GM18507 (cell line): ENCODE measurements at places on chromosomes 7 and 10.
A peak's percentile ranks its signal among the peaks of the same experiment; 100 is the strongest.

- DNase-seq = no peak
Measured at GRCh38 chr10:28503114-28503513, 29.8 kb upstream of the WAC start.

GRCh38 chr10:23293973-23294590 lies 50.5 kb downstream of the C10orf67 start:
- DNase-seq = no peak

GRCh38 chr7:105806592-105807447 lies 69.6 kb downstream of the ATXN7L1 start:
- peak; percentile 29 for DNase-seq

DNA sequence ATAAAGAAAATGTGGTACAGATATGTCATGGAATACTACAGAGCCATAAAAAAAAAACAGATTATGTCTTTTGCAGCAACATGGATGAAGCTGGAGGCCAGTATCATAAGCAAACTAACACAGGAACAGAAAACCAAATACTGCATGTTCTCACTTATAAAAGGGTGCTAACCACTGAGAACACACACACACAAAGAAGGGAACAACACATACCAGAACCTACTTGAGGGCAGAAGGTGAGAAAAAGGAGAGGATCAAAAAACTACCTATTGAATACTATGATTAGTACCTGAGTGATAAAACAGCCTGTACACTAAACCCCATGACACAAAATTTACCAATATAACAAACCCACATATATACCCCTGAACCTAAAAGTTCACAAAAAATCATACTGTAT lies 144.6 kb downstream of the TPK1 start:
- no peak for DNase-seq

GRCh38 chr7:126150278-126150958 lies 1102.3 kb downstream of the GRM8 start:
- DNase-seq = no peak

DNA sequence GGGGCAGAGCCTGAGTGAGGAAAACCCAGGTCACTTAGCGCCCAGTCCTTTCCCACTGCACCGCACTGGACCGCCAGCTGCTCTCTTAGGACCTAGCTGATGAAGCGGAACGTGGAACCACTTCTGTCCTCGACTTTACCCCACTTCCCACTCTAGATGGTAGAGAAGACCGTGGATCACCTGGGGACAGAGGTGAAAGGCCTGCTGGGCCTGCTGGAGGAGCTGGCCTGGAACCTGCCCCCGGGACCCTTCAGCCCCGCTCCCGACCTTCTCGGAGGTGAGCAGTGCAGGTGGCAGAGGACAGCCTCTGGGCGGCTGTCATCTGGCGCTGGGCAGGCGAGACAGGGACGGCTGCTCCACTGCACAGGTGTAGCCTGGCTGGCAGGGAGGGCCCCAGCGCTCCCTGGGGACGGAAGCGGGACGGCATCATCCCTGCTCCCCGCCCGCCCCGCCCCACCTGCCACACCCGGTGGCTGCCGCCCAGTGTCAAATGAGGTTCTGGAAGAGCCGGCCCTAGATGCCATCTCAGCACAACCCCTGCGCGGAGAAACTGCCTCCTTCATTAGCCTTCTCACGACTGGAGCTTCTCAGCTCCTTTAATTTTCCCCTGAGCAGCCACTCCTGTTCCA lies 11.7 kb downstream of the PLAC9 start:
- DNase-seq = peak; percentile 30

DNA sequence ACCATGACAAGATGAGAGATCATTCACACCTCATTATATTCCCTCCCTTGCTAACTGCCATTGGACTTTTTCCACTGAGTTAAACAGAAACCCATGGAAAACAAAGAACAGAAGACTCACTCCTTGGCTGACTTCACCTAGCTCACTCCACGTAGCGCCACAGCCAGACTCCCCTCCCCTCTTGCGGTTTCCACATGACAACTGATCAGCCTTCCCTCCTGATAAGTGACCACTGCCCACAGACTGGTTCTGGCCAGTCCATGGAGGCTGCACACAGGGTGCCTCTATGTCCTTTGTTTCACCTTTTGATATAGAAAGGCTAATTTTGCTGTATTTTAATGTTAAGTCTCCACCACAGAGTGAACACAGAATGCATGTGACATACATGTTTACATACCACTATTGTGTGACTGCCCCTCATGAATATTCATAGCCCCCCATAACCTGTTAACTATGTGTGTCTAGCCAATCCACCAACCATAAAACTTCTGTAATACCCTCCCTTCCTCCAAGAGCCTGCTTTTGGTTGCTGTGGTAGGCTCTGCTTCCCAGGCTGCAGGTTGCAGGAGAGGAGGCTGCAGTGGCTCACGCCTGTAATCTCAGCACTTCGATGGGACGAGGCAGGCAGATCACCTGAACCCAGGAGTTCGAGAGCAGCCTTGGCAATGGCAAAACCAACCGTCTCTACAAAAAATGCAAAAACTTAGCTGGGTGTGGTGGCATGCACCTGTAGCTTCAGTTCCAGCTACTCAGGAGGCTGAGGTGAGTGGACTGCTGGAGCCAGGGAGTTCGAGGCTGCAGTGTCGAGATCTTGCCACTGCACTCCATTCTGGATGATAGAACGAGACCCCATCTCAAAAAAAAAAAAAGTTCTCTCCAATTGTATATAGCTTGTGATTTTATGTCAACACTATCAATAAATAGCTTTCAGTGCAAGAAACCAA lies 10.0 kb upstream of the IFIT5 start:
- no peak for DNase-seq

- DNase-seq = no peak
Measured at GRCh38 chr10:126921974-126922525, 16.8 kb downstream of the DOCK1 start.

DNA sequence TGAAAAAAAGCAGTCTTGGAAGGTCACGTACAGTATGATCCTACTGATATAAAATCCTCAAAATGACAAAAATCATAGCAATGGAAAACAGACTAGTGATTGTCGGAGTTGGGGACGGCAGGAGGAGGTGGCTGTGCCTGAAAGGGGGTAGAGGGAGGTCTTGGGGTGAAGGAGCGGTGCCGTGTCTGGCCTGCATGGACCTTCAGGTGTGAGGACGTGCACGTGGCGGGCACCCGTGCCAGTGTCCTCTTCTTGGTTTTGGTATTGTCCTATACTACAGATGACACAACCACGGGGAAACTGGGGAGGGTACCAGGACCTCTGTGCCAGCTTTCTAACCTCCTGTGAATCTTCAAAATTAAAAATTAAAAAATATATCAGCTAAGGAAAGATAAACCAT lies 73.0 kb downstream of the COBL start:
- no peak for DNase-seq

DNA sequence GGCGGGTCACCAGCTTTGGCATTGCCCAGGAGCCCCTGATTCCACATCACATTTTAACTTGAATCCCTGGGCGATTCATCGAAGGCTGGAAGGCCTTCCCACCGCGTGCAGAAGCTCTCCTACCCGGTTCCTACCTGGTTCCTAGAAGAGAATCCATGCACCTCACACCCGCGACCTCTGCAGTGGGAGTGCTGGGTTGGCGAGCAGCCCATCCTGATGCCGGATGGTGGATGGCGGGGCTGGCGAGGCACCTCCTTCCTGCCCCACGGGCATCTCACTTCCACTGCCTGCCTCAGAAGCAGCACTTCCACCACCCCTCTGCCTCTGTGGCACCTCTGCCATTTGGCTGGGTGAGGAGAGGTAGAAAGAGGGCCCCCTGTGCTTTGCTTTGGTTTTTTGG lies 32.0 kb downstream of the NUB1 start:
- DNase-seq = no peak

DNA sequence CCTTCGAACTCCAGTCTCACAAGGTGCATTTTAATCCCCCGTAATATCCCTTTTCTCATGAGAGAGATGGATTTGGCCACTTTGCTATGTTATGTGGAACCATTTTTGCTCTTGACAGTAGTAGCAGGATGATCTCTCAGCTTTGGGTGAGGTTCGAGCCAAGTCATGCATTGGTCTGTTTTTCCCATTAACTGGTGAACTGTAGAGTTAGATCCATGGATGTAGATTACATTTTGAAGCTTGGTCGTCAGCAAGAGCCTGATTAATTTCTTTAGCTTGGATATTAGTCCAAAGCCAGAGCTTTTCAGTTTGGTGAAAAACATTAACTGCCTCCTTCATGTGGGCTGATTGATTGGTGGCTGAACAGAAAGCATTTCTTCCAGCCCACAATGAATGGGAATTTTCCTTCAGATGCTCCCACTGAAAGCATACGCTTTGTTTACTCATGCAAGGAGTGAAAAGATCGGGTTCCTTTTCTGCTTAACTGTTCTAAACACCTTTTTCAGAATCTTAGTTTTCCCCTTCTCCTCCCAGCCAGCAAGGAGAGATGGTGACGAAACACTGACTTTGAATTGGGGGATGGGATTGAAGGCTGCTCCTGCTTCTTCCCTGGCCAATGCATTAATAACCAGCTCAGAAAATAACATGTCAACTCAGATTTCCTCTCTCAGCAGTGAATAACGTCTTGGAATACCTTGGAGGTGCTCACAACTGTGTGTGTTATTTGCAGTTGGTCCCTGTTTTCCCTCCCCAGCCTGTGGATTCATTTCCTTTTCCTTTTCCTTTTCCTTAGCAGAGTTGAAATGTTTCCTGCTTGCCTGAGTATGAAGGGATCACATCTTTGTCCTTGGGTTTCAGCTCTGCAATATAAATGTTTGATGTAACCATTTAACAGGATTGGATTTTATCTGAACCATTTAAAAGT lies 351.8 kb upstream of the FZD8 start:
- DNase-seq = no peak

DNA sequence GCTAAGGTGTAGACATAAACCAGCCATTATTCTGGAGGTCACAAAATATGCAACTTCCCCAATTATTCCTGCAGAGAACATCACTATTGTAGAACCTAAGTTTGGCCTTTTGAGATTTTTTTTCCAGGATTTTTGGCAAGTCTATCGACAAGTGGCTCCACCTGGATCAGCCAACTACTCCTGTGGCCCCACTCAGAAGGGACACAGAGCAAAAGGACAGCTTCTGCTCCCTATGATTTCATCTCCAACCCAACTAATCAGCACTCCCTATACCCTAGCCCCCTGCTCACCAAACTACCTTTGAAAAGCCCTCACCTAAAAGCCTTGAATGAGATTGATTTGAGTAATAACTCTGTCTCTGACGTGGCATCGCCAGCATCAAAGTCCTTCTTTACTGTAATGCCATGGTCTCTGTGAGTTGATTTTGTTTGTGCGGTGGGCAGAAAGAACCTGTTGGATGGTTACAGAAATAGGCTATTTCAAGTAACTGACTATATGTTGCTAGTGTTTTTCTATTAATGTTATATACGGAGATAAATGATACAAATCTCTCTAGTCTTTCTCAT lies 13.7 kb upstream of the CROT start:
- DNase-seq = no peak

GRCh38 chr10:6101181-6101580 lies 12.3 kb downstream of the RBM17 start:
- no peak for DNase-seq

DNA sequence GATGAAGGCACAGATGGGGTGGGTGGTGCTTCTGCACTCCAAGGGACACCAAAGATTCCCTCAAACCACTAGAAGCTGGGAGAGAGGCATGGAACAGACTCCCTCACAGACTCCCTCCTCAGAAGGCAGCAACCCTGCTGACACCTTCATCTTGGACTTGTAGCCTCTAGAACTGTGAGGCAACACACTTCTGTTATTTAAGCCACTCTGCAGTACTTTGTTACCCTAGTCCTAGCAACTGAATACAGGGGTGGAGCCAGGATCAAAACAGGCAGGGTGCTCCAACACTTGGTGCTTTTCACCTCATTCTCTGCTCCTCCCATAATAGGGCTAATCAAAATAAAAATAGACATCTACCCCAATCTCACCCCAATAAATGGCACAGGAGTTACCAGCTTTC lies 2.3 kb upstream of the GSTO1 start:
- DNase-seq = no peak

- no peak for DNase-seq
Measured at GRCh38 chr7:44568771-44569560, 4.7 kb downstream of the DDX56 start.

GRCh38 chr10:79407811-79408795 lies 37.3 kb downstream of the ZCCHC24 start:
- no peak for DNase-seq

GRCh38 chr10:67722113-67722512 lies 26.1 kb upstream of the CTNNA3 start:
- DNase-seq = no peak

GRCh38 chr10:71246591-71247413 lies 34.4 kb downstream of the UNC5B start:
- DNase-seq = no peak

DNA sequence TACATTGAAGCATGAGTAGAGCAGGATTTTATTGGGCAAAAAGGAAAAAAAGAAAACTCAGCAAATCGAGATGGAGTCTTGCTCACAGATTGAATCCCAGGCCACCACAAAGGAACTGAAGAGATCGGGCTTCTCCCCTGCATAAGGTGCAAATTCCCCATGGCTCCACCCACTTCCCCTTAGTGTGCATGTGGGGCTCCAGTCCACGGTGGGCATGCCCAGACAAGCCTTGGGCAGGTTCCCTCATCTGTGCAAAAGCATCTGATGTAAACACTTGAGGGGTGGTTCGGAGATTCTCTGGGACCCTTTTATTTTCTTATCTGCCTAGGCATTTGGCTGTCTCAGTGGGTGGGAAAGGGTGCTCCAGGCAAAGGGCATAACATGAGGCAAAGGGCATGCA lies 150.7 kb downstream of the CFTR start:
- no peak for DNase-seq

GRCh38 chr7:138033241-138033640 lies 31.4 kb upstream of the CREB3L2 start:
- DNase-seq = no peak

DNA sequence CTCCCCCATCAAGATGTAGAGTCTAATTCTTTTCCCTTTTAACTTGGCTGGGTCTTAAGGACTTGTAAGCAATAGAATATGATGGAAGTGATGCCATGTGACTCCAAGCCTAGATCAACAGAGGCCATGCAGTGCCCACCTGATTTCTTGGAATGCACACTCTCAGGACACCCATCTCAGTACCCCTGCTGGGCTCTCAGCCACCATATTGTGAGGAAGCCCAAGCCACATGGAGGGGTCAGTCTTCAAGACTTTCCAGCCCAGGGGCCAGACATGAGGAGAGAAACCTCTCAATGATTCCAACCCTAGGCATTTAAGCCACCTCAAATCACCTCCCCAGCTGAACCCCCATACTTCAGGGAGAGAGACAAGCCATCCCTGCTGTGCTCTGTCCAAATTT lies 62.2 kb upstream of the CARD11 start:
- DNase-seq = no peak

GRCh38 chr7:45001826-45002225 lies 1.8 kb downstream of the CCM2 start:
- DNase-seq = no peak

- DNase-seq = peak; percentile 3
Measured at GRCh38 chr10:60434418-60435046, 44.9 kb upstream of the ANK3 start.
